ENCODE measurements at places on chromosomes 1 and 21.

DNA sequence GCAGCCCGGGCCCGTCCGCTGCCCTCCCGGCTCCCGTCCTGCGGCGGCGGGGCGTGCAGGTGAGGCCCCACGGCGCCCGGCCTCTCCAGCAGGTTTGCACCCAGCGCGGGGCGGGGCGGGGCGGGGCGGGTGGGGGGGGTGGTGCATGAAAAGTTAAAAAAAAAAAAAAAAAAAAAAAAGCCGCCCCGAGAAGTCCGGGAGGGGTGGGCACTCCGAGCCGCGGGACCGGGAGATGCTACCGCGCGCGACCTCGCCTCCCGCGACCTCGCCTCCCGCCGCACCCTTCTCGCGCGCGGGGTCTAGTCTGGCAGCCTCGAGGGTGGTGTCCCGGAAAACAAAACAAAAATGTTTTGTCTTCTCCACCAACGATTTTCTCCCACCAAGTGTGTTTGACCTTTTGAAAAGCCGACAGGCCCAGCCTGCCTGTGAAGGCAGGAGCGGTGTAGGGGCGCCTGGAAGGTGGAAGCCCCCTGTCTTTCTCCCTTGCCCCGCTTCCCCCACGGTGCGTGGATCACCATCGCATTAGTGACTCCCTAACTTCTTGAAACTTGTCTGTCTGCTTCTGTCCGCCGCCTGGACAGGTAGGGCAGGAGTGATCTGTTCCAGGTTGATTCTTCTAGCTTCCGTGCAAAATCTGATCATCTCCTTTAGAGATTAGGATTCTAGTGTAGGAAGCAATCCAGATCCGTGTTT, 569 bp downstream of the RCAN3 start:
- no peak for DNase-seq

DNA sequence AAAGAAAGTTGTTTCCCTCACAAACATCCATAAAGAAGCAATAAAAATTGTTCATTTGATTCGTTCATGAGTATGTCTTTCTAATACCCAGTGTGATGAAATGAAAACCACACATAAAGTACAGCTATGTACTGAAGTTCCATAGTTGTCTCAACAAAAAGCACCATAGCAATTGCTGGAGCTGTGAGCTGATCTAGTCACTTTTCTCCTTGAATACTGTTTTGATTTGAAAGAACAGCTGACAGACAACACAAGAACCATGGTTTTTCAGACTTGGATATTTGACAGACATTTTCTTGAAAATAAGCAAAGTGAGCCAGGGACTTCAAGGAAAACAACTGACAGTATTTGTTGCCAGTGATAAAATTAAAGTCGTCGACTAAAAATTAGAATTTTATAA, 237.1 kb upstream of the PLD5 start:
- DNase-seq = no peak

GRCh38 chr1:178345238-178345637, 151.5 kb downstream of the CLEC20A start:
- no peak for DNase-seq

DNA sequence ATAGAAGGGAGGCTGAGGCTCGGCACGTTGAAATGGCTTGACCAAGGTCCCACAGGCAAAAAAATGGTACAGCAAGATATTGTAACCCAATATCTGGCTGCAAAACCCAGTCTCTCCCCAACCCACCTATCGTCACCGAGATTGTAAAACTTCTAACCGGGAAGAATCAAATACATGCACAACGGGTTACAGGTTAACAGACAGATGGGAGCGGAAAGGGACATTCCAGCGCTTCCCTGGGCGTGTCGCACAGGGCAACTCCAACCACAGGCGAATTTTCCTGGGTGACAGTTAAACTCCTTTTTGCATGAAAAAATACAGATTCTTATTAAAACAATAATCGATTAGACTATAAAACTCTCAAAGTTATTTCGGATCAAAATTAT, 31.8 kb upstream of the JUN start:
- no peak for DNase-seq

GRCh38 chr1:200693327-200693726, 23.6 kb upstream of the DDX59 start:
- no peak for DNase-seq

DNA sequence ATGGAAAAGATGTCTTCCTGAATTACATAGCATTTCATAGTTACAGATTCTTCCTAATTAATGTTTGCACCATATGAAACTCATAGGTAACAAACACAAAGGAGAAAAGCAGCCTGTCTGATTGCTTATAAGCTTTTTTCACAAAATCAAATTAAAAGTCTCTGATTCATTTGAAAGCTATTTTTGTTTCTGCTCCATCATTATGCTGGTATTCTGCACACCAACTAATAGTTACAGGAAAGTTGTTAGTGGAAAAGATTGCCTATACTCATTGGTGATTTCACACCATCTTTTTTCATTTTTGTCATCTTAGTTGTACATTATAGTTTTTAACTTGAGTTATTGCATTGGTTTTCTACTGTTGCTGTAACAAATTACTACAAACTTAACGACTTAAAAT, 70.0 kb downstream of the PRKAA2 start:
- no peak for DNase-seq

GRCh38 chr1:5480906-5481305, 511.3 kb downstream of the NPHP4 start:
- DNase-seq = no peak

- no peak for DNase-seq
Measured at GRCh38 chr1:81679942-81680341, 120.8 kb upstream of the ADGRL2 start.

DNA sequence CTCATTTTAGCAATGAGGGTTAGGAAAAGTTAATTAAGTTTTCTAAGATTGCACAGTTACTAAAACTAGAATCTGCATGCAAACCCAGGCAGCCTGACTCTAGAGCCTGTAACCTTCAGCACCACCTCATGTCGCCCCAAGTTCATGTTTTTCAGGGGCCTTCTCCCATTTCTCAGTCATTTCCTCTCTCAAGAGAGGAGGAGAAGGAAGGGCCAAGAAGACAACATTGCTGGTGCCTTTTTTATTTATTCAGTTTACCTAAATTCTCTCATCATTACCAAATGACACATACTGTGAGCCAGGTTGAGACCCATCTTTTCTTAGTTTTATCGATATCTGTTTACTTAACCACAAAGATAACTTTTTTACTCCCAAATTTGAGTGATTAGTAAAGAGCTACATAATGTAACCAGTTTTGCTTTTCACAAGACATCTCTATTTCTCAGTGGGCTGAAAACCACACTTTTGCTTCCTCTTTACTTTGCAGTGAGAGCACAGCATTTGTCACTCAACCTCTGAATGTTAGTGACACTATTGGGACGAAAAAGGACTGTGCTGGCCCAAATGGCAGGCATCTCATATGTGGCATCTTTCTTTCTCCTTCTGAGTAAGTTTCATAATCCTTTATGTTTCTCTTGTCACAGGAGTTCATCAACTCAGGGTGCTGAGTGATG, at the start of gene CD101:
Gene CD101 (plus strand): TSS at position 507 of the 674 bp plus-strand sequence. CDS start 58 bp downstream, at position 565.
- DNase-seq = no peak
